ENCODE measurements at places on chromosomes 3 and 15.
A peak's percentile ranks its signal among the peaks of the same experiment; 100 is the strongest.

GRCh38 chr3:40417845-40418543, 31.0 kb downstream of the ENTPD3 start:
- no peak for DNase-seq

DNA sequence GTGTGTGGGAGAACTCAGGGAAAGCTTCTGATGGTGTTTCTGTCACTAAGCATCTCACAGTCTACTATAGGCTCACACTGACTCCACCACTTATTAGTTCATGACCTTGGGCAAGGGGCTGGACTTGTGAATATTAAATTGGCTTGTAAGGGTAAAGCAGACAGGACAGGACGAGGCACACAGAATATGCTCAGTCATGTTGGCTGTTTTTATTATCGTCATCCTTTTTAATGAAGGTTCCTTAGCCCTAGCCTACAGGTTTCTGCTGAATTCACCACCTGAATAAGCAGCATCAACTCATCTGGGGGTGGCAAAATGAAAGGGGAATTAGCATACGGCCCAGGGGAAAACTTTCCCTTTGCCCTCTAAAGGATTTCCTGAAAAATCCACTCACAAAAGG, 39.6 kb upstream of the LIPC start:
- DNase-seq: no peak

- DNase-seq: no peak
Observed at GRCh38 chr3:152676810-152677379, 158.0 kb upstream of the P2RY1 start.

DNA sequence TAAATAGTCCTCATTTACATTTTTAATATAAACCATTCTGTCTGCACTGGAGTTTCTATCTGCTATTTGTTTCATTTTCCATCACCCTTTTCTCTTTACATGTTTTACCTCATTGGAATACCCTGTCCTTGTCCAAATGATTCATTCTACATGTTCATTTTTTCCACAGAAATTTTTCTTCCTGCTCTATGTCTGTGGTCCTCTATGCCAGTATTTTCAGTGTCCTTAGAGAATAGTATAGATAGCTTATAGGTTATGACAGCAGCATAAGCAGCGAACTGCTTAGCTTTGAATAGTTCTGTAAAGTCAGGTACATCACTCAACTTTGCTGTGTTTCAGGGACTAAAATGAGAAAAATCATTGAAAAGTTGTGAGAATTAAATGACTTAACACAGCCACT, 742.3 kb upstream of the CBLB start:
- no peak for DNase-seq

- DNase-seq: peak; percentile 68
Observed at GRCh38 chr3:69282181-69282580, 103.7 kb downstream of the FRMD4B start.

GRCh38 chr3:112745567-112746248, 101.0 kb downstream of the CD200R1L start:
- no peak for DNase-seq

DNA sequence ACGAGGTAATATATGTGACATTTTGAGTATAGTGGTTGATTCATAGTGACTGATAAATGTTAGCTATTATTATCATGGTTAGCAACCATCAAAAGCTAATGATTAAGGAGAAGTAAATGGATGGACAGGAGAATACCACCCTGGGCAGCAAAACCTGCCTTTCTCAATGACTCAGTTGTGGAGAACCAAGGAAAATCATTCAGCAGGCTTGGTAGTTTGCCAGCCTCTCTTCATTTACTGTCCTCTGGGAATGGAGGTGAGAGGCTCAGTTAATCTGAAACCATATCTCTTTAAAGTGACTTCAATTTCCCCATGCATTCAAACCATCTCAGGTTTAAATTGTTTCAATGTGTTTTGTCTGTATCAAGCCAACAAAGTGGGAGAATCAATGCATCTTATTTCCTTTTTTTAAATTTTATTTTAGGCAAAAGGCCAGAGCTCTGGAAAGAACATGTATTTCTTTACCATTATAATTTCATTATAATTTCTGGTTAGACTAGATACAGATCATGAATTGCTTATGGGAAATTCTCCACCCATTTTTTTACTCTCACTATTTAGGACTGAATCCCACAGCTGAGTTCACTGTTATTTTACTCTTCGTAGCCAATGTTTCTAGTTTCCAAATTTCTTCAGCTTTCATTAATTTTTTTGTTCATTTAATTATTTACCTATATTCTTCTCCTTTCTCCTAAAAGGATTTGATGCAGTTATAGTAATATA, 2.7 kb downstream of the TM4SF18 start:
- DNase-seq: no peak

GRCh38 chr15:62291262-62291661, 126.2 kb upstream of the C2CD4B start:
- no peak for DNase-seq

GRCh38 chr15:58590236-58590635, 158.4 kb downstream of the LIPC start:
- DNase-seq: no peak

GRCh38 chr3:94716326-94717018, 653.6 kb downstream of the NSUN3 start:
- no peak for DNase-seq

DNA sequence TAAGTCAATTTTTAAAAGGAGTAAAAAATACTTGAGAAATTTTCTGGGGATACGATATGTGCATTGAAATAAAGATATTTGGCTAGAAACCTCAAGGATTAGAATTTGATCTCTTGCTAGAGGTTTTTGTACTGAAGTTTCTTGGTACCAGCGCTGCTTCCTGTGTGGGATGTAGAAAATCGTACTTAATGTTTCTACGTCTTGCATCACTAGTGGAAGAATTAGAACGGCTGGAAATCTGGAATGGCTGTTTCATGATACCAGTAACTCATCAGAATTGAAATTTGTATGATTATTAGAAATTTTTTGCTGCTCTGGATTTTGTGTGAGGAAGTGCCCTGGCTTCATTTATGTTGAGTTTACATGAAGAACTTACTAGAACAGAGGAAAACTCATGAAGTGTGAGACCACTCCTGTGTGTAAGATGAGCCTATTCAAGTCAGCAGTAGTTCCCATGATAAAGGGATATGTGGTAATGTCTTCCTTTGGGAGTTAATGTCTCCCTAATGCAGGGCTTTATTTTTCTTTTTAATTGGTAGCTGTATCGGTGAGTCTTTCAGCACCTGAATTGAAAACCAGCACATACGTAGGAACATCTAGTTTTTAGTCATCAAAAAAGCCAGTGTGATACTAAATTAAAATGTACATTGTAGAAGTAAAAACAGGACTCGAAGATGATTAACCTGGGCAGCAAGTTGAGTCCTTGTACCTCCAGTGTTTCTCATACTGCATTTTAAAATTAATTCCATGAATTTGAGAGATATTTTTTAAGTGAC, 3.2 kb downstream of the KBTBD8 start:
- no peak for DNase-seq
